ENCODE measurements at places on chromosomes 16 and 17.

- no peak for DNase-seq
Observed at GRCh38 chr16:19196871-19197270, 28.8 kb downstream of the SYT17 start.

DNA sequence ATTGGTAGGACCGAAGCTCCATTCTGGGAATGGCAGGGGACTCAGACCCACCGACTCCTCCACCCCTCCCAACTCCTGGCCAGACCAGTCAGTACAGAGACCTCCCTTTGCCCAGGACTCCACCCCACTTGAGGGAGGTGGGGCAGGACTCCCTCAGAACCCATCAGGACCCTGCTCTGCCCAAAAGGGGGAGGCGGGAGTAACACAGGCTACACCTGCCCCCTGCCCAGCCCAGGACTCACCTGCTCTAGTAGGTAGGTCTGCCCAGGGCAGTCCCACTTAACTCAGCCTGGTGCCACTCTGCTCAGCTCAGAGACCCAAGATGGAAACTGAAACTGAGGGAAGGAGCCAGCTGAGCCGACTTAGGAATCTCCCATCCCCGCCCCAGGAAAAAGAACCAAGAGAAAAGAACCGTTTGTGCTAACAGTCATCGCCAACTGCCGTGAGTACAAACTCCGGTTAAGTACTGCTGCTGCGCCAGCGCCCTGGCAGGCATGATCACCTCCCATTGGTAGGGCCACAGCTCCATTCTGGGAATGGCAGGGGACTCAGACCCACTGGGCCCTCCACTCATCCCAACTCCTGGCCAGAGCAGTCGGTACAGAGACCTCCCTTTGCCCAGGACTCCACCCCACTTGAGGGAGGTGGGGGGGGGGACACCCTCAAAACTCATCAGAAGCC is 503 bp downstream of the DHX58 start:
- DNase-seq: peak; percentile 25

DNA sequence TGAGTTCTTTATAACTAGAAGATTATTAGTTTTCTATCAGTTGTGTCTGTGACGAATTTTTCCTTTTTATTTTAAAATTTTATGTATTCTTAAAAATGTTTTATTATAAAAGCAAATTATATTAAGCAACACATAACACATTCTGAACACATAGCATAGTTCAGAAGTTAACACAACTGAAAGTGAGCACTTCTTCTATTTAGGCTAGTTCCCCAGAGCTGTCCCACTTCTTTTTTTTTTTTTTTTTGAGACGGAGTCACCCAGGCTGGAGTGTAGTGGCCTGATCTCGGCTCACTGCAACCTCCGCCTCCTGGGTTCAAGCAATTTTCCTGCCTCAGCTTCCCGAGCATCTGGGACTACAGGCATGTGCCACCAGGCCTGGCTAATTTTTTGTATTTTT is 37.7 kb upstream of the ALDH3A2 start:
- DNase-seq: no peak

DNA sequence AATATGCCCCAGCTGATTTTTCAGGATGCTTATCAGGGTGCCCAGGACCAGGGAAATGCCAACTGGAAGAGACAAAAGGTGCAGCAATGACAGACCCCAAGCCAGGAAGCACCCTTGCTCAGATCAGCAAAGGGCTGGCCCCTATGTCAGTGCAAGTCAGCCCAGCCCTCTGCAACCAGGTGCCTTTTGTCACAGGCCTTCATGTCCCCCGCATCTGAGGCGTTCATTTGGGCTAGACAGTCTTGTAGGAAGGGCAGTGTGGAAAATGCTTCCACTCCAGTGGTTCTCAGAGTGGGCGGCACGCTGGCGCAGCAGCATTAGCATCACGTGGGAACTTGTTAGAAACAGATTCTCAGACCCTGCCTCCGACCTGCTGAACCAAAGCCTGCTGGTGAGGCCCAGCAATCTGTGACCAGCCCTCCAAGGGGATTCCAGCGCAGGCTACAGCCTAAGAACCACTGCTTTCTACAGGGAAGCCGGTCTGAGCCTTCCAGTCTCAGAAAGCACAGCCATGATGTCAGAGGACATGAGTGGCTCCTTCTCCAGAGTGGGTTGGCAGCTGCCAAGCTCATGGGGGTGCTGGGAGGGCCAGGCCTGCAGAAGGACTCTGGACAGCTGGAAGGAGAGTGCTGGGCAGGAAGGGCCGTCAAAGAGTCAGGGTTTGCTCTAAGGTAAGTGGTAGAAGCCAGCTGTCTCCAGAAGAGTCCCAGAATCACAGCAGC is 13.1 kb downstream of the SLC47A2 start:
- no peak for DNase-seq

- no peak for DNase-seq
Observed at GRCh38 chr16:84378567-84378966, 10.2 kb downstream of the ATP2C2 start.

- DNase-seq: peak; percentile 43
Observed at GRCh38 chr17:57092171-57092570, 7.1 kb downstream of the AKAP1 start.

DNA sequence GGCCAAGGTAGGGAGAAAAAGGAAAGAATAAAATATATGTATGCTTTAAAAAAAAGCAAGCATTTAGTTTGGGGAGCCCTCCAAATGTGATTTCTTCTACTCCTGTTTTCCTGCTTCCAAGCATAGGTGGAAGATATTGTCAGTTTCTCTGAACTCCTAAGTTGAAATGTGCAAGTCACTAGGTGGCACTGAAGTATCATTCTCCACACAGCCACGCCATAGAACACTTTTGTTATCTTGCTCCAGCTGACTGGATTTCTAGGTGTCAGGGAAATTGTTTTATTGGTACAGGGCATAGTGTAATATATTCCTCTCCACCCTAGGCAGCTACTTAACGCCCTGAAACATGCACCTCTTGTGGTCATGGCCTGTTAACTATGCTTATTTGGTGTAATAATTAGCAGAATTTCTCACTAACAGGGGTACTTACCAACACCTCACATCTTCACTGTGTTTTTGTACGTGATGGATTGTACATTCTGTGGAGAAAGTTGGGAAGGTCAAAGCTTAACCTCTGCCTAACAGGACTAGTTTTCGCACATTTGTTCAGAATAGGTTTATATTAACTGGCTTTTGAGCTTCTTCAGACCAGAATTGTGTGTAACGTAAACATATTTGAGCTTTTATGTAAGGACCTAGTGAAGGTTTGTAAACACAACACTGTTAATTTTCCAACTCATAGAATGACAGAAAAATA is 69.3 kb downstream of the FTO start:
- peak; percentile 88 for DNase-seq

DNA sequence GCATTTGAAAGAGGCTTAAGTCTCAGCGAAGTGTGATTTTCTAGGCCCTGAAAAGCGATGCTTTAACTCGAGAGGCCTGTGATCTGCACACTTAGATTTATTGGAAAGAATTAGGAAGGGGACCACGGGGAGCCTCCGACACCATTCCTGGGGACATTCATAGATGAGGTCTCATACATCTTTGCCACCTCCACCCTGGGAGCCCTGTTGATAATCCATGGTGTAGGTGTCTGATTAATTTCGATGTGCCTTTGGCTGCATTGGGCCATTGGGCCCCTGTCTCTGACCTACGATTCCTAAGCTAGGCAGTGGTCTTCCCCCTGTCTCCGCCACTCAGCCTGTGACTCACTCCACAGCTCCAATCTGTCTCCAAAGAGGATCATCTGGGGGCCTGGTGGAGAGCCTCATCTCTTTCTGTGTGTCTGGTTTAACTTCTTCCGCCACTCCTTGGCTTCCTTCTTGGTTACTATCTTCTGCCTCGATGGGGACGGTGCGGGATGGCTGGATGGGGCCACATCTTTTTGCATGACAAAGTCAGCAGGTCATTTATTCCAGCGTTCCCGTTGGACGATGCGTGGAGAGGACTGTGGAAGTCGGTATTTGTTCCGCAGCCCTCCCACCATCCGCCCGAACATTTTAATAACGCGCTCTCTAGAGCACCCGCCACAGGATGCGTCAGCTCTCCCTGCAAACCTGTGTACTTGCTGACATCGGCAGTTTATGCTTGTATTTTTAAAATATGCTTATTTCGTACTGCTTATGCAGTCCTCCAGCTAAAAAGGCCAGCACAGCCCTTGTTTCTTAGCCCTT is 109.3 kb downstream of the IRX3 start:
- no peak for DNase-seq

DNA sequence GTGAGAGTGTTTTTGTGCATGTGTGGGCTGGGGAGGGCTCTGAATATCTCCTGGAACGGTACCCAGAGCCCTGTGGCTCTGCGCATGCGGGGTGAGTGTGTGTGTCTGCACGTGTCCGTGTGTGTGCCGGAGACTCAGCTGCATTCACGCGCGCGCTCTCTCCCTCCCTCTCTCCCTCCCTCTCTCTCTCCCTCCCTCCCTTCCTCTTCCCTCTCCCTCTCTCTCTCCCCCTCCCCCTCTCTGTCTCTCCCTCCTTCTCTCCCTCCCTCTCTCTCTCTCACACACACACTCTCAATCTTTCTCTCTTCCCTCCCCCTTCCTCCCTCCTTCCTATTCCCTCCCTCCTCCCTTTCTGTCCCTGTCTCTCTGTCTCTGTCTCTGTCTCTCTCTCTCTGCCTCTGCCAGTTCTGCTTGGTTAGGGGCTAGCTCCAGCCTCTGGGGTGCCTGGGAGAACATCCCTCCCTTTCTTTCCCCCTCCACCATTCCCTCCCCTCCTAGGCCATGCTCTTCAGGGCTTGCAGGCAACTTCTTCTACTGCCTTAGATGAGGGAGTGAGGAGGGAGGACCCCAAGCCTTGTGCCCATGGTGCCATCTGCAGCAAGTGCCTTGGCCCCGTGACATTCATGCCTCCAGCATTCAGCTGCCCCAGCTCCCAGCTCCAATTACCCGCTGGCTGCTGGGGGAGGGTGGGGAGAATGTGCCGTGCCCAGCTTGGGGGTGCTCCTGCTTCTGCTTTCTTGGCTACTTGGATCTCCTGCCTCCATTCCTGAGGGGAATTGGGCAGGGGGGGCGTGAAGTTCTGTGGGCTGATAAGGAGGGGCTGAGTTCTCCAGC is 6.4 kb downstream of the THRA start:
- peak; percentile 86 for DNase-seq

DNA sequence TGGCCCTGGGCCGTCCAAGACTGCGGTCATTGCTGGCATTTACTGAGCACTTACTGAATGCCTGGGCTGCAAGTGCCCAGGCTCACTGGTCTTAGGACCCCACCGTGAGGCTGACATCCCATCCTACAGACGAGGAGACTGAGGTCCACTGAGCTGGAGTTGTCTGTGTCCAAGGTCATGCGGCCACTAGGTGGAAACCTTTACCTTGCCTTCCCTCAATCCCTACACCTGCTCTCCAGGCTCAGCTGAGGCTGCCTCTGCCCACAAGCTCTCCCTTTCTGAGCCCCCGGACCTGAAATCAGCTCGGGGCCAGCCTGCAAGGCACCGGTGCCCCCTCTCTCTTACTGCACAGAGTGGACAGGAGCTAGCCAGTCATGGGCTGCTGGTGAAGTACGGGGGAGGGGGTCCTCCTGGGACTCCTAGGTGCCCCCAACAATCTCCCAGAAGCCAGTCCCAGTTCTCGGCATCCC is 1.5 kb downstream of the CASKIN1 start:
- DNase-seq: peak; percentile 51

DNA sequence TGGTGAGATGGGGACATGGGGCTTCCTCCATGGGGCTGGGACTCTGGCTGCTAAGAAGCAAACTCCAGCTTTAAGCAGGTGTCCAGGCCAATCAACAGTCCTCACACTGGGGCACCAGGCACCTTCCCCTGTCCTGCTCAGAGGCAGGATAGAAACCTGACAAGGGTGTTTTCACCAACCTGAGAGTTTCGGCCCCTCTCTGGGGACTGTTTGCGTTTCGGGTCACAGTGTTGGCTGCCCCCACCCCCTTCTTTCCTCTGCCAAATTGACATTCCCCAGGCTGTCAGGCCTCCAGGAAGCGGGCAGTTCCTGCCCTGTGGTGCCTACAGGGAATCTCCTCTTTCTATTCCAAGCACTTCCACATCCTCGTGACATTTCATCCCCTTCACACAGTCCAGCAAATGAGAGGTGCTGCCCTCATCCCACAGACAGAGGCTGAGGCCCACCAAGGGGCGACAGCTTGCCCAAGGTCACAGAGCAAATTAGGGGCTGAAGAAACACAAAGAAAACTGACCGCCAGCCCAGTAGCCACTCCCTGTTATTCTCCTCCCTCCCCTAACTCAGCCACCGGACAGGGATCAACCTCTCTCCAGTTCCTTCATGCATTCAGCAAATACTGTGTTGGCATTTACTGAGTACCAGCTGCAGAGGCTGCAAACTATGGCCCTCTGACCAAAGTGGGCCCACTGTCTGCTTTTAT is 38.0 kb downstream of the MMP15 start:
- no peak for DNase-seq

DNA sequence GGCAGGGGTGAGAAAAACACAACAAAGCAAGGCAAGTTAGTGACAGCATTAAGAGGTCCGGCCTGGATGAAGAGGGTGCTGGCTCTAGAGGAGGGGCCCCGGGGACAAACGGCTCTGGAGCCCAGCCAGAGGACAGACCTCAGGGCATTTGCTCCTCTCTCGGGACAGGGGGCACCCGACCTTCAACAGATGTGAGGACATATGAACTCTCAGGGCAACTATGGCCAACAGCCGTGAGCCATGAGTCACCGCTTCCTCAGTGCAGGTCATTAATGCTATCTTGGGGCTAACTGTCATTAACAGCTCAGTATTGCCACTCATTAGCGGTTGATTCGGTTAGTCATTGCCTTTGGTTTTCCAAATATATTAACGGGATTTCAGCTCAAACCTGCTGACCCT is 9.7 kb upstream of the ARL5C start:
- DNase-seq: no peak

DNA sequence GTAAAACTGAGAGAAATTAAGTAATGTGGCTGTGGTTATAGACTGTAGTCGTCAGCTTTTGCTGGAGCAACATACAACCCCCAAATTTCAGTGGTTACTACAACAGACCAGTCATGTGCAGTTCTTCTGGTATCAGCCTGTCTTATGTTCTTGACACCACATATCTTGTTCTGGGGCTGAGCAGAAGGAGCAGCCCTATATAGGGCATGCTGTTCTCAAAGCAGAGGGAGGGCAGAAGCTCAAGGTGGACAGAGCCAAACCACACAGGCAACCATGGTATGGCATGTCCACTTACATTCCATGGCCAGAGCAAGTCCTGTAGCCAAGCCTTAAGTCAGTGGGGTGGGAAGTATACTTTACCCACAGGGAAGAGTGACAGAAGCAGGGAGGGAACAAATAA is 7.7 kb downstream of the PRKAR1A start:
- DNase-seq: no peak

GRCh38 chr17:16962804-16963203 is 9.1 kb downstream of the TNFRSF13B start:
- no peak for DNase-seq
